Activated naive CD4-positive, alpha-beta T cell treated with anti-CD3 and anti-CD28 coated beads for 36 hours (primary cell): ENCODE measurements at places on chromosomes 2 and 18.

GRCh38 chr2:64888591-64889309 is 100.4 kb upstream of the SLC1A4 start:
- DNase-seq, result no peak

DNA sequence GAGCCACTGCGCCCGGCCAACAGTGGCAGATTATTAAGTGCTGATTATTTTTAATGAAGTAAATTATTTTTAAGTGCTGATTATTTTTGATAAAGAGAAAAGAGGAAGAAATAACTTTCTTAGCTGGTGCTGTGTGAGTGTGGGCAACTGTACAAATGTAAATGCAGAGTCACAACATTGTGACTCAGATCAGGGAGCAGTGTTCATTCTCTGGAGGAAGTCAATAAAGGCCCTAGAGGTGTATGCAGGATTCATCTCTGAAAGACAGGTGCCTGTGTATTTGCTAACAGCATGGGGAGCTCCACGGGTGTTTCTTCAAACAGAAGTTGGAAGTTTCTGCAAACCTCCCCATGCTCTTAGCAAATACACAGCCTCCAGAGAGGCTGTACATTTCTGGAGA is 6.2 kb downstream of the KRTCAP3 start:
- DNase-seq, result no peak

GRCh38 chr2:42342061-42342794 is 18.8 kb downstream of the COX7A2L start:
- DNase-seq, result no peak

- no peak for DNase-seq
Observed at GRCh38 chr2:30981096-30981495, 157.1 kb downstream of the GALNT14 start.

- DNase-seq, result no peak
Observed at GRCh38 chr2:10865841-10866240, 45.9 kb upstream of the KCNF1 start.

- no peak for DNase-seq
Observed at GRCh38 chr2:237894396-237894979, 35.1 kb downstream of the RAMP1 start.

DNA sequence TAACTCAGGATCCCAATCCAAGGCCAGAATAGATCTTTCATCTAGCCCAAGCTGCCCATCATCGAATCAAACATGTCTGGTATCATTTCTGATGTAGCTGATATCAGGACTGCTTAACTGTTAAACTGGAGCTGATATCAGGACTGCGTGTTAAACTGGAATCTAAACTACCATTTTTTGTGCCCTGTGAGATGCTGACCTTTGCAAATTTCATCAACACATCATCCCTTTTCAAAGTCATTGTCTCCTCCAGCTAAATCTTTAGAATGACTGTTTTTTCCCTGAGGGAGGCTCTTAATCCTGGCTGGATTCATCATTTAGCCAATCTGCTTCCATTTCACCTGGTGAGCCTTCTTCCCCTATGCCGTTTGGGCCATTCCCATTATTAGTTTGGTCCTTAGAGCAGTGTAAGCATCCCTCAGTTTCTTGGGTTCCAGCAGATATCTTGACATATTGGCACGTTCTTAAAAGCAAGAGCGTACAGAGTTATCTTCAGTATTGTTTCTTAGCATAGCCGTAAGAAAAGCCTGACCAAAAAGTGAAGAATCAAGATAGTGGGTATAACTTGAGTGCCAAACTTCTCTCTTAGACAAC is 12.3 kb downstream of the RPL31 start:
- no peak for DNase-seq

GRCh38 chr2:239926587-239927232 is 98.4 kb downstream of the NDUFA10 start:
- no peak for DNase-seq

DNA sequence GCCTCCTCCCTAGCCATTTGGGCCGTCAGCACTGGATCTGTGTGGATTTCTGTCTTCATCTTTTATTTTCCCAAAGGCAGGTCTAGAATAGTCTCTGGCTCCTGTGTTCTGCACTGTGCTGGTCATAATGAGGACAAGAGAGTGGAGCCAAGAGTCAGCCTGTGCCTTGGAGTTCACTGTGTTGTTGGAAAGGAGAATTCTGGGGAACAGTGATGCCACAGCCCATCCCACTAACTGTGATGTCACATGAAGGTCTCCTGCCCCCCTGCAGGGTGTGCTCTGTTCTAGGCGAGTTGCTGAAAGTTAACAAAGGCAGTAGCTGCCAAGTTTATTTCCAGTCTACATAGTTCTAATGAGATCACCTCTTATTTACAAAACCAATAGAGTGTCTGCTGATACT is 248.5 kb downstream of the TPGS2 start:
- DNase-seq, result no peak

DNA sequence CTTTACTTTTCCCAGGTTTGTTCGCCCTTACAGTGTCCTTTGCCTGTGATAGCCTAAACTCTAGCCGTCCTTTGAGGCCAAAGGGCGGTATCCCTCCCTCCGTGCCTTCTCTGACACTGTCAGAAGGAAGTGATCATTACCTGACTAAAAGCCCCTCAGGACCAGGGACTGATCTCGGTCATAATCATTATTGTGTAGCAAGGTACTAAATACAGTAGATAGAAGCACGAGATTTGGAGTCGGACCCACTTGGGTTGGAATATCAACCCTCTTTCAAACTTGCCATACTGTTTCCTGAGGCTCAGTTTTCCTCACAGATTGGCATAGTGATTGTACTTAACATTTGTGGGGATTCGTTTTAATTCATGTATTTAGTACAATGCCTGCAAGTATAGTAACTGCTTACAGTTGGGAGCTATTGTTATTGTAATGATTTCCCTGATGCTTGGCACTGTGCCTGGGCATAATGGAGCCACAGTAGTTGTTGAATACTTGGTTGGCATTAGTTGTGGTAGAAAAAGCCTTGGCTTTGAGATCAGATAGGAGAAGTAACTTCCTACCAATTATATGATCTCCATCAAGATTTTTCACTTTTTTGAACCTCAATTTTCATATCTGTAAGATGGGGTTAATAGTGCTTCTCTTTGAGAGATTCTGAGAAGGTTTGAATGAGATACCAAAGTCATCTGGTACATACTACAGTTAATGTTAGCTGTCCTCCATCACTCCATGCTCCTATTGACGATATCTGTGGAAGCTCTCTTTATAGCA is 836 bp downstream of the STK11IP start:
- DNase-seq, result no peak

GRCh38 chr2:53265544-53266299 is 501.9 kb upstream of the CHAC2 start:
- DNase-seq, result no peak

DNA sequence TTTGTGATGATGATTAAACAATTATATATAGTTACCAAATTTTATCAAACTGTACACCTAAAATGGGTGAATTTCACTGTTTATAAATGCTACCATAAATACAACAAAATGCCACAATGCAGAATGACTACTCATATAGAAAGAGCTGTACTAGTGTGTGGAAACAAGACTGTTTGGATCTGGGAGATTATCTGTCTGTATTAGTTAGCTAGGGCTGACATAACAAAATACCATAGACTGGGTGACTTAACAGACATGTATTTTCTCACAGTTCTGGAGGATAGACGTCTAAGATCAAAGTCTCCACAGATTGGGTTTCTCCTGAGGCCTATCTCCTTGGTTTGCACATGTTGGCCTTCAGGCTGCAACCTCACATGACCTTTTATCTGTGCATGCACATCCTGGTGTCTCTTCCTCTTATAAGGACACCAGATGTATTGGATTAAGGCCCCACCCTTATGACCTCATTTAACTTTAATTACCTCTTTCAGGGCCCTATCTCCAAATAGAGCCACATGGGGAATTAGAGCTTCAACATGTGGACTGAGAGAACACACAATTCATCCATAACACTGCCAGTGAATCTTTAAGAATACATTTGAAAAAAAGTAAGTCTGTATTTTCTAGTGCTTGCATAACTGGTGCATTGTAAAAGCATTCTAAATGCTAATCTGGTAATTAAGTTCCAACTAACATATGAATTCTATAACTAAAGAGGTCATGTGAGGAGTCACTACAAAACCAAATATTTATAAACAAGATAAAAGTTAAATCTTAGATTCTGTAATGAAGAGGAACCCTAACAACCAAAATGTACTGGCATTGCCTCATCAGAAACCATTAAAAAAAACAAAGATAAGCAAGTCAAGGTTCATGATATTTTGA is 699.6 kb downstream of the NYAP2 start:
- DNase-seq, result no peak

DNA sequence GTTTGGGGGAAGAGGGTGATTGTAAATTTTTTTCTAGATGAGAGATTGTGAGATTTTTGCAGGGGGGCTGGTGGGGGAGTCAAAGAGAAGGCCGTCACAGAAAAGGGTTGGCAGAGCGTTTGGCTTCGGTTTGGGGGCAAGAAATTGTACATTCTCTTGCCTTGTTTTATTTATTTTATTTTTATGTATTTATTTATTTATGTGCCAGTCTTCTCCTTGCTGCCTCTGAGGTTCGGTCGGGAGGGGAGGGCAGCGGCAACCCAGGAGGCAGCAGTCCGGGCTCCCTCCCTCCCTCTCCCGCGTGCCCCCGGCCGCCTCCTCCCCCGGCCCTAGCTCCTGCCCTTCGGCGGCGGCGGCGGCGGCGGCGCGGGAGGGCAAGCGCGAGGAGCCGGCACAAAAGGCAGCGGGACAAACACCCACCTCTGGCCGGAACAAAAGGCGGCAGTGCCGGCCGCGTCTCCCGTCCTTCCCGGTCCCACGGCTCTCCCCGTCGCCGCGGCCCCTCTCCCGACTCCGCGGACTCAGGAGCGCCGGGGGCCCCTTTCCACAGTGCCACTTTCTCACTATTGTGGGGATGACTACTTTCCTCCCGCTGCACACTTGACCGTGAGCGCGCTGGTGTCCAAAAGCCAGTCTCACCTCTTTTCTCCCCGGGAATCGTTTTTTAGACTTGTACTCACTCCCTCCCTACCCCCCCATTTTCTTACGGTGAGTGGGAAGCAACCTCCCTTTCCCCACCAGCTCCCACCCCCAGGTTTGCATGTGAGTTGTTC is 1.2 kb downstream of the BCL11A start:
- no peak for DNase-seq

DNA sequence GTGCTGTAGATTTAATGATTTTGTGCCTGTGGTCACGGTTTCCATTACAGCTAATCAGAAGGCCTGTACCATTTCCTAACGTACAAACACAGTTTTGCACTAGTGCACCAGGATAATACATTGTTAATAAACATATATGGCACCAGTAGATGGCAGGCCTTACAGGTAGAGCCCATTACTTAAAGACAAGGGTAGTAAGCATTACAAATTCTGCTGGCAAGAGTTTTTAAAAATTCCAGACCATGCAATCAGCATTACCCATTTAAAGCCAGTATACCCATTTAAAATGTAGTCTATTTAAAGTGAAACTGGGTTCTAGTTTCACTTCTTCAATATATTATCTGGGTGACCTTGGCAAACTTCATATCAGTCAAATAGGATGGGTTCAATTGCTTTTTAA is 224.2 kb downstream of the NUP35 start:
- no peak for DNase-seq

GRCh38 chr2:196293751-196294515 is 122.6 kb upstream of the STK17B start:
- no peak for DNase-seq

- no peak for DNase-seq
Observed at GRCh38 chr2:30986231-30986580, 152.0 kb downstream of the GALNT14 start.

DNA sequence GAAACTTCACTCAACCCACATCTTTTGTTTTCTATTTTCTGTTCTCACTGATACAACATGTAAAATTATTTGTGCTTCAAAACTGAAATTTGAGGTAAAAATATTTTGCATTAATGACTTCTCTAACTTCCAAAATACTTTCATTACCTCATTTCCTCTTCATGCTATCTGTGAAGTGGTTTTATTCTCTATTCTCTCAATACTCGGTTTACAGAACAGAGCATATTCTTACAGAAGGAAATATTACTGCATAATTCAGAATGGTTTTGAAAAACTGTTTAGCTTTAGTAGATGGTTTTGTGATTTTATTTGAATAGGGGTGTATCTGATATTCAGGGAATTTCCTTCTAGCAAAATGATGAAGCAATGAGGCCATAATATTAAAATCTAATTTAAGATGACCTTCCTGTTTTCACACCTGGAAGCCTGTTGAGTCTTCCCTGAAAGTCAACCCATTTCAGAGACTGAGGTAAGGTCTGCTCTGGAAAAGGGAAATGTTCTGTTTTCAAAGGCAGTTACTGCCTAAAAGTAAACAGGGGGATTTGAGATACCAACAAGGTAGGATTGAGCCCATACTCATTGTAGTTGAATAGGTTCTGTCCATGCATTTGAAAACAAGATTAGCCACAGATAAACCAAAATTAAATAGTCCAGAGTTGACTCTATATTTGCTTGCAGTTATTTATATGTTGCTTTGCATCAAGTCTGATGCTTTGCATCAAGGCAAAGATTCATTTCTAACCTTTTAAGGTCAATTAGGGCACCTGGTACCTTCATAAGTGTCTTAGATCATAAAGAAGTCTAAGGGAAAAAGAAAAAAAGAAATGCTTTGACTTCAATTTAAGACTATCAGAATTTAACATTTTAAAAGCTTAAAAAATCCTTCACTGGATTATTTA is 50.8 kb upstream of the PEX13 start:
- no peak for DNase-seq

GRCh38 chr2:237549643-237550415 is 16.5 kb upstream of the PRLH start:
- no peak for DNase-seq

- no peak for DNase-seq
Observed at GRCh38 chr2:11342551-11343367, 1.7 kb downstream of the ROCK2 start.

DNA sequence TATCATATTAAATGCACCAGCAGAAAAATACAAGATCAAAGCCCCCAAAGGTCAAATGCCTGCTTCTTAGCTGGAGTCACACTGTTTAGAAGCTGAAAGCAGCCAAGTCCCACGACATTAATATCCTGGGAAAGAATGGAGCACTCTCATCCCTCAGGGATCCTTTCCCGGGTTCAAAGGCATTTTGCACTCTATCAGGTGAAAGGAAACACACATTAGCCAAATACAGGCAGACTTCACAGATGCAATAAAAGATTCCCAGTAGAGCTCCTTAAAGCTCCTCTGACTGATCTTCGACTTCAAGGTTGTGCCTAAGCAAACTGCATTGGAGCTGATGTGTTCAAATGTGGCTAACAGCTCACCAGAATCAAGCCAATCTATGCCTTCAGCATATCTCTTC is 158.4 kb downstream of the RNF152 start:
- no peak for DNase-seq

GRCh38 chr2:44692821-44693220 is 248.7 kb upstream of the SIX3 start:
- no peak for DNase-seq

- DNase-seq, result no peak
Observed at GRCh38 chr2:65700720-65701119, 268.3 kb upstream of the SPRED2 start.
